ENCODE measurements at places on chromosomes 13 and 19.
A peak's percentile ranks its signal among the peaks of the same experiment; 100 is the strongest.

DNA sequence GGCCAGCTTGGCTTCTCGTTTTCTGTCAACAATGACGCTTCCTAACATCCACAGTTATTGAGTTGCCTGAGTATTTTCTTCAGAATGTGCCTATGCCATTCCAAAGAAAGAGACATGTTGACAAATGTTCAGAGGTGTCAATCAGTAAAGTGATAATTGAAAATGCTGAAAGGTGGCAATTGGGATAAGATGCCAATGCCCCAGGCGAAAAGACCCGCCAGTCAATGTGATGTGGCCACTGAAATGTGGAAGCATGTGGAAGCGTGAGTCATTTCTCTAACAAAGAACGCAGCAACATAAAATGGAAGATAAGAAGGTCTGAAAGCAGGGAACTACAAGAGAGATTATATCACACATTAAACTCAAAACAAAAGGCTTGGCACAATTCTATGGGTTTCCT, 882.2 kb upstream of the SLC10A2 start:
- no peak for DNase-seq

DNA sequence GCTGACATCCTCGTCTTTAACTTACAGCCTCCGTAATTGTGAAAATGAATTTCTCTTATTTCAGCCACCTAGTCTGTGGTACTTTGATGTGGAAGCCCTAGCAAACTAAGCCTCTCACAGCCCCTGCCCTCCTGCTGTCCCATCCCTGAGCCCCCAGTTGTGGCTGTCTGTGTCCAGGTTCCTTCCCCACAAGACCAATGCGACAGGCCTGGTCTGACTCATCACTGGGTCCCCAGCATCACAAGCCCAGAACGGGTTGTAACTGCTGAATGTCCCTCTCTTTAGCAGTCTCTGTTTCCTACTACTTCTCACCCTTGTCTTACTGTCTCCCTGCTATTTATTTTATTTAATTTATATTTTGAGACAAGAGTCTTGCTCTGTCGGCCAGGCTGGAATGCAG, 5.7 kb downstream of the POU2F2 start:
- DNase-seq: no peak

GRCh38 chr13:37132211-37132610, 26.7 kb upstream of the CSNK1A1L start:
- DNase-seq: no peak

DNA sequence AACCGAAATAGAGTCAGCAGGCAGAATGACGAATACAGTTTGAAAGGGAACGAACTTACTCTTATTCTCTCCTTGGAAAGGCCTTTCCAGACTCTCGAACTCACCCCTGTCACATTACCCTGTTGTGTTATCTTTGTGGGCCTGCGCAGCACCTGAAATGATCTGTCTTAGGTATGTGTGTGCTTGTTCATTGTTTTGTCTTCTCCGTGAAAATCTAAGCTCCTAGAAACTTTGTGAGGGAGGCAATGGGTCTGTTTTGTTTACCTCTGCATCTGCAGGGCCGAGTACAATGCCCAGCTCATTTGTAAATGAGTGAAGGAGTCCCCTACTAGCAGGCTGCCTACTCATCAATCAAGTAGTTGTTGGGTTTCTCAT, 19.6 kb downstream of the HMGB1 start:
- no peak for DNase-seq

- no peak for DNase-seq
These were observed 441.5 kb downstream of the DIAPH3 start for GRCh38 chr13:59721926-59722910.

DNA sequence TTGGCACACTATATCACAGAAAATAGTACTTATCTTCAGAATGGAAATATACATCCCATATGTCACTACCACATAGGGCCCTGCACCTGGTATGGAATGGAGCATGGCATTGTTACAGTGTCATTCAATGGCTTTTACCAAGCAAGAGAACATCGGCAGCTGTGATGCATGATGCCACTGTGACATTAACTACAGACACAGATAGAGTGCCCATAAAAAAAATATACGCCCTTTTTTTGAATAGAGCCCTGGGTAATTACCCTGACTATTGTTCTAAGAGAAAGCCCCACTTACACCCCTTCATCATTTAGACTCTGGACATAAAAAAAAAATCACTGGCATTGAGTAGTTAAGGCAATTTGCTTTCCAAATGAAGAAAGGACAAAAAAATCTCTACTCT, 320.3 kb downstream of the DNAJC15 start:
- DNase-seq: no peak

- no peak for DNase-seq
These were observed 52.4 kb upstream of the UBL3 start for GRCh38 chr13:29902632-29903305.

DNA sequence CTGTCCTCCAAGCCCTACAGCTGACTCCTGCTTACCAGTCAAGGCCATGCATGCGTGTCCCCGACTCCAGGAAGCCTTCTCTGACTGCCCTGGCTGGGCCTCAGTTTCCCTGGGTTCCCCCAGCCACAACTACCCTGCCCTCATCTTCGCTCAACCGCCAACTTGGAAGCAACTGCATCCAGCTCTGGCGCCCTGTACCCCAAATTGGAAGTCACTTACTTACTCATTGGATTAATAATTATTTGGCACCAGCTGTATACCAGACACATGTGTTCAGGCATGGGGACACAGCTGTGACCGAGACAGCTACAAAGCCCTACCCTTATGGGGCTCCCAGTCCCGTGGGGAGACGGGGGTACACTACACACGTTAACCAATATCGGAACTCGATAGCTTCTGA, 10.9 kb upstream of the SEMA6B start:
- DNase-seq: no peak

- DNase-seq: no peak
These were observed 26.6 kb upstream of the OR10H1 start for GRCh38 chr19:15841875-15842569.

GRCh38 chr13:109773786-109774185, 12.6 kb downstream of the IRS2 start:
- no peak for DNase-seq

DNA sequence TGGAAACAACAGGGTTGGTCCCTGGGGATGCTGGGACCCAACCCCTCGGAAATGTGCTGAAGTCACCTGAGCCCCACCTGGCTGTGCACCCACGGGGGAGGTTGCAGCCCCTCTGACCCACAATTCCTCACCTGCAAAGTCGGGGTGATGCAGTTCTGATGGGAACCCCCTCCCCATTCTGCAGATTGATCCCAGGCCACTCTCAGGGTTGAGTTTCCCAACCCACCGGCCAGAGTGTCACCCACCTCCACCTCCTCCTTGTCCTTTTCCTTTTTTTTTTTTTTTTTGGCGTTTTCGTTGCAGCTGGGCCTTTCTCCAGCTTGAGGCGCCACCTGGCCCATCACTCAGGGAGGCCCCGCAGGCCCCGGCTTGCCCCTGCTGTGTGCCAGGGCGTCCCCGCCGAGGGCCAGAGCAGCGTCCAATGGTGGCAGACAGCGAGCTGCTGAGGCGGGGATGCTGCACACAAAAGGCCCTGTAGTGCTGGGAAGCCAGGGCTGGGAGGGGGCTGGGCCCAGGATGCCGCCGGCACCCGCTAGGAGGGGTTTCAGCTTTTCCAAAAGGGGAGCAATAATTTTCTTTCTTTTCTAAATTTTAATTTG, 4.6 kb downstream of the PIK3R2 start:
- DNase-seq: no peak

GRCh38 chr13:79290595-79291244, 115.3 kb downstream of the RBM26 start:
- no peak for DNase-seq

DNA sequence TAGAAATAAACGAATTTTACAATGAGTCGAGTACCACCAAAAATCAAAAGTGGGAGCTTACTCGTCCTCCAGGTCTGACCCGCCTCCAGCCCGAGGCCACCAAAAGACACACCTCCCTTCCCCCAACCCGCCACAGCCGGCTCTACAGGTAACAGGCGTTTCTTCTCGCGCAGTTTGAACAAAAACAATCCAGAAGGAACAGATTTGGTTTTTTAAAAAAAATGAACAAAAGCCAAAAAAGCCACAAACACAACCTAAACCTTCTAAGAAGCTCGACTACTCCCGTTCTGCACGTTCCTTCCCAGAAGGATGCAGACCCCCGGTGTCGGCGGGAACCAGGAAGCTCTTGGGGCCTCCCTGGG, 671 bp downstream of the ZDHHC20 start:
- DNase-seq: no peak

- no peak for DNase-seq
These were observed 29.7 kb downstream of the MIPEP start for GRCh38 chr13:23859455-23859854.

GRCh38 chr19:45446295-45446694, 21.5 kb upstream of the FOSB start:
- no peak for DNase-seq

DNA sequence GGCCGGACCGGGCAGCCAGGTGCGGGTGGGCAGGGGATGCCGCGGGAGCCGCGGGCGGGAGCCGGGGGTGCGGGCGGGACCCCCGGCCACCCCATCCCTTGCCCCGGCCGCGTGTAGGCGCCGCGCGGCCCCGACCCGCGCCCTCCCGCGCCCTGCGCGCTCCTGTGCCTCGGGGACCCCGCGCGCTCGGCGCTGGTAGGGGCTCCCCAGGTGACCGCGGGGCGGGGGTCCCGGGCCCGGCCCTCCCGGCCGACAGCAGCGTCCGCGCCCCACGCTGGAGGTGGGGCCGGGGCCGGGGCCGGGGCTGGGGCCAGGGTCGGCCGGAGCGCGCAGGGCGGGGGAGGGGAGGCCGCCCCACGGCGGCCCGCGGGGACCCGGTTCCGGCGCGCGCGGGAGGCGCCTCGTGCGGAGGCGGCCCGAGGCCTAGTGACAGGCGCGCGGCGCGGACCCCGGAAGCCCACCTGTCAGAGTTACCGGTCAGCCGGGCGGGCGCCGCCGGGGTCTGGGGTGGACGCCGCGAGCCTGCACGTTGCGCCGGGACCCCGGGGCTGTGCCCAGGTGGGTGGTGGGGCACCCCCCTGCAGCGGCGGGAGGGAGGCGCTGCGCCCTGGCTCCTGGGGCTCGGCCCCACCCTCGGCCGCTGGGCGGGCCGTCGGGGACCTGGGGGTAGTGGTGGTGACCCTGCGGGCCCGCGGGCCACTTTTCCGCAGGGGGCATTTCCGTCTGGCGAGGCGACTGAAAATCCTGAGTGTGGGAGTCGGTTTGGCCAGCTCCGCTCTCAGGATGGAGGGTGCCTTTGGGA, 518 bp downstream of the TFDP1 start:
- DNase-seq: no peak

DNA sequence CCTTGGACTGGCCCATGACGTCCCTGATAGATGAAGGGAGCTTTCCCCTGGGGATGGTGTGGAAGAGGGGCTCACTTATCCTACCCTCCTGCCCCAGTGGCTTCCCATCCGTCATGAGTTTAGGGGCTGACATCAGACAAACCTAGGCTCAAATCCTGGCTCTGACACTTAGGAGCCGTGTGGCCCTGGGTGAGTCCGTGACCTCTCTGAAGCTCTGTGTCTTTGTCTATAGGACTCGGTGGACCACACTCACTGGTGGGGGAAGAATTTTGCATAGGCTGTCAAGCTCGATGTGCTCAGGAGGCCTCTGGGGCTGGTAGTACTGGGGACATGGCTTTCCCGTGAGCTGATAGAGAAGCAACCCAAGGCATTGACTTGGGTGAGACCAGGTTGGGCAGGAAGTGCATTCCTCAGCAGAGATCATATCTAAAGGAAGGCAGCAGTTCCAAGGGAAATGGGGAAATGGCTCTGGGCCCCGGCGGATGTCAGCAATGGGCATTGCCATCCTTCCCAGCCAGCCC, 17.4 kb upstream of the AP1M2 start:
- DNase-seq: no peak

DNA sequence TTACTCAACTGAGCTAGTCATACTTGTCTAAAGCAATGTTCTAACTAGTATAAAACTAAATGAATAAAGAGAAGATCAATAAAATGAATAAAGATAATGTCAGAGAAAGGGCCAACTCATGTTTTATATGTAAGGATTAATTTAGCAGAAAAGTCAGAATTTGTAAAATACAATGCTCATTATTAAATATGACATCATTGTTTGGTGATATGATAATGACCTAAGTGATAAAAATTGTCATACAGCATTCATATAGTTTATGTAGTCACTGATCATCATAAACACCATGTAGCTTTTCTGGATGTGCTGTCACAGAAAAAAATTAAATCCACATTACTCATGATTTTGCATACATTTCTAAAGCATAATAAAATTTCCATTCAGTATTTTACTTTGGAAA, 3.1 kb upstream of the ATXN8OS start:
- DNase-seq: no peak

DNA sequence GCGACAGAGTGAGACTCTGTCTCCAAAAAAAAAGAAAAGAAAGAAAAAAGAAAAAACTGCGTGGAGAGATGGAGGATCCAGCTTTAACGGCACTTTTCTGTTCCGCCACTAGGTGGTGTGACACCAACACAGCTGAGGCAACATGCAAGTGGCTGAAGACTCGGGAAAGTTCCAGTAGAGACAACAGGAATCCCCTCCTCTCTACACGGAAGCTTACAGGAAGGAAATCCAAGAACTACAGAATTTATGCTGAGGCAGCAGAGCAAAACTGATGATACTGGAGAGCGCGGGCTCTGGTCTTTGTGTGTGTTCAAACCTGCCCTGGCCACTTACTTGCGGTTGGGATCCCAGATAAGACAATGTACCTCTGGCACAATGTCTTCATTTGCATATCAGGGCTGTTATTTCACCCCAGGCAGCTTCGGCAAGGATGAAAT, 9.9 kb downstream of the RANBP3 start:
- no peak for DNase-seq

GRCh38 chr13:50991579-50992521, 82.3 kb downstream of the RNASEH2B start:
- DNase-seq: no peak

DNA sequence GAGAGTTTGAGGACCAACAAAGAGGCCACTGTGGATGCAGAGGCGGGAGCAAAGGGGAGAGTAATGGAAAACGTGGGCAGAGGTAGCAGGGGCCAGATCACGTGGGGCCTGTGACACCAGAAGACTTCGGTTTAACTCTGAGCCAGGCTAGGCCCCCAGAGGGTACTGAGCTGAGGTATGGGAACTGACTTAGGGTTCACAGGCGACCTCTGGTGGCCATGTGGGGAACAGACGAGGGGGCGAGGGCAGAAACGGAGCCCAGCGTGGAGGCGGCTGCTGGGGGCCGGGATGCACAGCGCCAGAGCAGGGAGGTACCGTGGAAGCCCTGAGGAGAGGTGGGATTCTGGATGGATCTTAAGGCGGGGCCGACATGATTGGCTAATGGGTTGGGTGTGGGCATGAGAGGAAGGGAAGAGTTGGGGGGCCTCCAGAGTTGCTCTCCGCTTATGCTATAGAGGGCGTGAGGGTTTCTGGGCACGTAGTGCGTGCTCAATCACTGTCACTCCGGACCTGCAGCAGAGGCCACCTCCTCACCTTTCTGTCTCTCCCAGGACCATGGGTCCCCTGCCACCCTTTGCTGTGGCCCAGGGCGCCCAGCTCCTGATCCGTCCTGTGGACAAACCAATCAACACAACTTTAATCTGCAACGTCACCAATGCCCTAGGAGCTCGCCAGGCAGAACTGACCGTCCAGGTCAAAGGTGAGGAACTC, 13.7 kb downstream of the PVR start:
- DNase-seq: peak; percentile 34

GRCh38 chr19:49553451-49554271, 25.9 kb downstream of the RCN3 start:
- no peak for DNase-seq

Measured in stimulated activated CD8-positive, alpha-beta memory T cell treated with anti-CD3 and anti-CD28 coated beads, Interleukin-4, amount 100 ng/mL, for 1 hour (primary cell).